Stimulated activated naive B cell treated with anti-CD40 and anti-IgM and Interleukin-4, amounts not matched to agents 10 μg/mL and 1 μg/mL and 100 μg/mL, for 72 hours (primary cell): ENCODE measurements at places on chromosomes 4 and X.

DNA sequence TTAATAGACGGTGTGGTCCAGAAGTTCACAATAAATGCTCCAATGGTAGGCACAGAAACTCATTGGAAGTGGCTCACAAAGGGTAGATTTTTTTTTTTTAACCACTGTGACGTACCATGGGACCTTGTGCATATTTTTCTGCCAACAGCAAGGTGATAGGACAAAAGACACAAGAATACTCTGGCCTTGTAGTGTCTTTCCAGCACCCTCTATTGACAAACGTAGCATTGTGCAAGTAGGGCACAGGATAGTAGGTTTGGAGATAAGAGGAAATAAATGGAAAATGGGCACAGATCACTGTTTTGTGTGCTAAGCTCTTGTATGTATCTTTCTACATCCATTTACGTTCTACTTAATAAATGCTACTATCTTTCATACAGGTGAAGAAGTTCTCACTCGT lies 2054.9 kb downstream of the PCDH7 start:
- no peak for DNase-seq

GRCh38 chr4:139282721-139283075 lies 2.7 kb upstream of the MGARP start:
- no peak for DNase-seq

DNA sequence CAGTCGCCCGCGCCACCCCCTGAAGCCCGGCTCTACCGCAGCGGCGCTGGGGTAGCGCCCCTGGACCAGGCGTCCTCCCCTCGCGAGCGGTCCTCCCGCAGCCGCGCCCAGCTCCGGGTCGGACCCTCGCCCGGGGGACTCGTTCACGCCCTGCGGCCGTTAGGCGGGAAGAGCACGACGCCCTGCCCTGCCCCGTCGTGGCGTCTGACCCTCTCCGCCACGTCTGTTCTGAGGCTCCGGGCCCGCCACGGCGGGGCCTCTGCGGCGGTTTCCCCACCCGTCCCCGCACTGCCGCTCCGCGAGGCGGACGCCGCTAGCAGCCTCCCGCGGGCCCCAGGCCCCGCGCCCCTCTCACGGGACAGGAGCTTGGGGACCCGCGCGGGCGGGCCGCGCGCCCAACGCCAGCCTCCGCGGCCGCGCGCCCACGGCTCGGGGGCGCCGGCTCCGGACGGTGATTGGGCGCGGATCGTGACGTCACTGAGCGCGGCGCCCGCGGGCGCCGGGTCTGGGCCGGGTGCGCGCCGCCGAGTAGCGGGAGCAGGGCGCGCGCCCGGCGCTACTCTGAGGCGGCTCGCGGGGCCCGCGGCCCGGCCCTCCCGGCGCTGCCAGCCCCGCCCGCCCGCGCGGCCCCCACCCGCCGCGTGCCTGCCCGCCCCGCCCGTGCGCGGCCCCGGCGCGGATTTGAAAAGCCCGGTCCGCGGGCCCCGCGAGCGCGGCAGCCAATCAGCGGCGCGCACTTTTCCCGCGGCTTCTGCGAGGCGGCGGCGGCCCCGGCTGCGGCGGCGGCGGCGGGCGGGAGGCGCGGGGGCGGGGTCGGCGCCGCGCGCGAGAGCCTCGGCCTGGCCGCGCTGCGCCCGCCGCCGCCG lies at the start of gene NSD2:
TSS of gene NSD2 (plus strand) at position 816 of the 866 bp plus-strand sequence. CDS start 29,262 bp downstream, outside the sequence.
- peak; percentile 85 for DNase-seq

DNA sequence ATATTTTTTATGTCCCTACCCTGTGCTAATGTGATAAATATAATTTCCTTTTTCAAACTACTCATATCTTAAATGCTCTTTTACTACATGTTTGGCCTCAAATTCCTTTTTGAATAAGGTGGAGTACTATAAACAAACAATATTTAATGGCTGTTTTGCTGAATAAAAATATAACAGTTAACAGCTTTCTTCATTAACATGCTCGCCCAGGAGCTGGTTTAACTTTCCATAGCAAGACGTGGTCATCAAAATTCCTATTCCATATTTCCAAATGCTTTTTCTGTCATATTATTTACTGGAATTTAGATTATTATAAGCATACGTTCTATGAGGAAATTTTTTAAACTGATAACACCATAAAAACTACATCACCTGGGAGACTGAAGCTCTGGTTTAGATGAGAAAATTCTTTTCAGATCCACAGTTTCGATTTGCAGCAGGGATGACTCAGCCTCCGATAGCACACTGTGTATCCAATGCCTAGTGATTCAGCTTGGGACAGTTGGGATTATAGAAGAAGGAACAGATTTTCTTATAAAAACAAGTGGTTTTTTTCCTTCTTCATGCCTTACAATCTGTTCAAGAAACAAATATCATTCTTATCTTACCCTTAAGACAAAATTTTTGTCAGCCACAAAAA lies 129.1 kb downstream of the FBXO8 start:
- DNase-seq: no peak

- DNase-seq: no peak
Observed at GRCh38 chr4:96455045-96455720, 615.3 kb downstream of the PDHA2 start.

- DNase-seq: no peak
Observed at GRCh38 chr4:3108211-3108610, 33.7 kb downstream of the HTT start.
